ENCODE measurements at places on chromosomes 13 and 19.

DNA sequence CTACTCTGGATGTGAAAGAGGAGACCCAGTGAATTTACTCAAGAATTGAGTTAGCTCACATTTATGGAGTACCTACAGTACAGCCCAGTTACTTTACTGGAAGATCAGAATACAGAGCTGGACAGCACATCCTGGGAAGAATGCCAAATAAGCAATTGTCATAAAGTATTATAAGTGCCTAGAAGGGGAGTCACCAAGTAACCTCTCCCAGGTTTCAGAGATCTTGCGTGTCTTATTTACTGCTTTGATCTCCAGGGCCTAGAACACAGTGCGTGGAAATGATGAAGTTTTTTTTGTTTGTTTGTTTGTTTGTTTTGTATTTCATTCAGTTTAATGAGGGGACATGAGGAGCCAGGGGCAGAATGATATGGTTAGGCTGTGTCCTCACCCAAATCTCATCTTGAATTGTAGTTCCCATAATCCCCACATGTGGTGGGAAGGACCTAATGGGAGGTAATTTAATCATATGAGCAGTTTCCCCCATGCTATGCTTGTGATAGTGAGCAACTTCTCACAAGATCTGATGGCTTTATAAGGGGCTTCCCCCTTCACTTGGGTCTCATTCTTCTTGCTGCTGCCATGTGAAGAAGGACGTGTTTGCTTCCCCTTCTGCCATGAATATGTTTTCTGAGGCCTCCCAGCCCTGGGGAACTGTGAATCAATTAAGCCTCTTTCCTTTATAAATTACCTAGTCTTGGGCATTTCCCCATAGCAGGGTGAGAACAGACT, 5.2 kb downstream of the GARRE1 start:
- DNase-seq = no peak

- DNase-seq = no peak
These were observed 323.6 kb downstream of the KLF12 start for GRCh38 chr13:73810647-73811046.

DNA sequence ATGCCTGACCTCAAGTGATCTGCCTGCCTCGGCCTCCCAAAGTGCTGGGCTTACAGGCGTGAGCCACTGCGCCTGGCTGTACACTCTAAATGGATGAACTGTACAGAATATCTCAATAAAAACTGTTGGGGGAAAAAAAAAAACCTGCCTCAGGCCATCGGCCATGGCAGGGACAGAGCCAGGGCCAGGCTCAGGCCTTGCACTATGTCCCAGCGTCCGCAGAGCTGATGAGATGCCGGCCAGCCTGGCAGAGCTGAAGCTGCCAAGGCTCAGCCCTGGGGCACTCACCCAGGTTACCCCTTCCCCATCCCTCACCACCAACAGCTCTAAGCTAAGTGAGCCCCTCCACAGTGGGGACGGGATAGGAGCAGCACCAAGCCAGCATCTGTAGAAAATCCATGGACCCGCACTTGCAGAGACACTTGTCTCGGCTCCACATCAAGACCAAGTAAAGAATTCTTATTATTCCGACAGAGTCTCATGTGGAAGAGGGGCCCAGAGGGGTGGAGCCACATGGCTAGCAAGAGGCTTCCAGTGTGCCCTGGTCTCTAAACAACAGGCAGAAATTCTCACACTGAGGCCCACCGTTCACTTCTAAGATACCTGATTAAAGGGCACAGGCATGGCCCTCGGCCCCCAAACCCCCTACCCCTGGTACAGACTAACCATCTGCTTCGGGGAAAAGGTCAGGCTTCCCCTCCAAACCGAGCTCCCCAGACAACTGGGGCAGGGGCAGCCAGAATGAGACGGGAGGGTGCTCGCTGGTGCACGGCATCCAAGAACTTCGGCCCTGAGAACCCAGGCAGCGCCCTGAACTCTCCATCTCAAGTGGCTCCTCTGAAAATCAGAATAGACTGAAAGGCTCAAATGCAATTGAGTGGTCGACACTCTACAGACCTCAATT, 5.8 kb downstream of the PPP6R1 start:
- no peak for DNase-seq

DNA sequence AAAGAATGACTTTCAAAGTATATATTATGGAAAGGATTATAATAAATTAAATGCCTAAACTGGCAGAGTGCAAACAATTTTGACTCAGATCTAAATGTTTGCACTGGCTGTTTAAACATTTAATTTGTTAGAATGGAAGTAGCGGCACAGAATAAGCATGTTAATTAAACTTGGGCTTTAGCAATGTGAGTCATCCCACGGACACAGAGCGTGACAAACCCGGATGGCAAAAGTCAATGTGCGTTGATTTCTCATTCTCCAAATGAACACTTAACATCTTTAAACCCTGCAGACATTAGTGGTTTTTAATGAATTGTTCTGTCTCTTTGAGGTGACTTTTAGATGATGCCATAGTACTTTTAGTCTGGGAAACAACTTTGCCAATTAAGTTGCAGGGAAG, 38.4 kb downstream of the PCDH8 start:
- DNase-seq = no peak

DNA sequence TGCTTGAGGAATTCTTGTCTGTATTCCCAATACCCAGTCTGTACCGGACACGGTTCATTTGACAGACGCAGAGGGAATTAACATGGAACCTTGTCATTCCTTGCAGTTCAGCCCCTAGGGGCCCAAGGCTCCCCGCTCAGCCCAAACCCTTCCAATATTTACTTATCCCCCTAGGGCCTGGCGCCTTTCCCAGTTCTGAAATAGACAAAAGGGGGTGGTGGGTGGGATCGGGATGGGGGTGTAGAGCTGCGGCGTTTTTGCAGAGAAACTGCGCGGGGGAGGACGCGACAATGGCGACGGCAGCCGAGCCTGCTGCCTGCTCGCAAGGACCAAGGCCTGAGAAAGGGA, 583 bp downstream of the AKAP8L start:
- DNase-seq = no peak

DNA sequence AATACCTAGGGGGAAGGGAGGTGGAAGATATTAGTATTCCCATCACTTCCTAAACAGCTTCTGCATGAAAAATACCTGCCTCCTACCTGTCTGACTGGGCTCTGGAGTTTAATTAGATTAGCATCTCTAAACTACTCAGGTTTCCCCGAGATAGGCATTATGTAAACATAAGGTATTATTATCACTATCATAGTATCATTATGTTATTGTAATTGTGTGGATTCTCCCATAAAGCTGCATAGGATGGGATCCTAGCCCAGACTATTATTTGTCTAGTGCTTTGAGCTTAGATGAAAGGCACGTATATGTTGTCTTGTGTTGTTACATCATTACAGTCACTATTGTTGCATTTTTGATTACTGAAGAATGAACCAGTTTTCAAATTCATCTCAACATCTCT, 115.2 kb upstream of the SOX21 start:
- no peak for DNase-seq

DNA sequence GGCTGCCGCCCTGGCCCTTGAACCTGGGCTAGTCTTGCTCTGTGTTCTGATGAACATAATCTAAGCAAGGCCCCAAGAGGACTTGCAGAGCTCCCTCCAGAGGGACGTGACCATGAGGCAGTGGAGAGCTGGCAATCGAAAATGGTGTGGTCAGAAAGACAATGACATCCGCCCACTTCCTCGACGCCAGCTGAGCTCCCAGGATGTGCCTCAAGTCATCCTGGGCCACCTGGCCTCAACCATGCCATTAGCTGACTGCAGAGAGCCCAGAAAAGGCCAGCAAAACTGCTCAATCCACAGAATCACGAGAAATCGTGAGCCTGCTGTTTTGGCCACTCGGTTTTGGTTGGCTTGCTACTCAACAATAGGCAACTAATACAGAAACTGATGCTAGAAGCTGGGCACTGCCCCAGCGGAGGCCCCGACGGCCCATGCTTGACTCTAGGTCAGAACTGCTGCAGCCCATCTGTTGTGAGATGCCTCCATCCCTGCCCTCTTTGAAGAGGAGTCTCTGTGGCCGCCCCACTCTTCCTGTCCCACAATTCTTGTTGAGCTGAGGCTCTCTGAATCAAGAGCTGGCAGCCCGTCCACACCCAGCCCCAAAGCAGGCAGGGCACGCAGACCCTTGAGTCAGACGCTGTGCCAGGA, 53.3 kb downstream of the STK24 start:
- no peak for DNase-seq

DNA sequence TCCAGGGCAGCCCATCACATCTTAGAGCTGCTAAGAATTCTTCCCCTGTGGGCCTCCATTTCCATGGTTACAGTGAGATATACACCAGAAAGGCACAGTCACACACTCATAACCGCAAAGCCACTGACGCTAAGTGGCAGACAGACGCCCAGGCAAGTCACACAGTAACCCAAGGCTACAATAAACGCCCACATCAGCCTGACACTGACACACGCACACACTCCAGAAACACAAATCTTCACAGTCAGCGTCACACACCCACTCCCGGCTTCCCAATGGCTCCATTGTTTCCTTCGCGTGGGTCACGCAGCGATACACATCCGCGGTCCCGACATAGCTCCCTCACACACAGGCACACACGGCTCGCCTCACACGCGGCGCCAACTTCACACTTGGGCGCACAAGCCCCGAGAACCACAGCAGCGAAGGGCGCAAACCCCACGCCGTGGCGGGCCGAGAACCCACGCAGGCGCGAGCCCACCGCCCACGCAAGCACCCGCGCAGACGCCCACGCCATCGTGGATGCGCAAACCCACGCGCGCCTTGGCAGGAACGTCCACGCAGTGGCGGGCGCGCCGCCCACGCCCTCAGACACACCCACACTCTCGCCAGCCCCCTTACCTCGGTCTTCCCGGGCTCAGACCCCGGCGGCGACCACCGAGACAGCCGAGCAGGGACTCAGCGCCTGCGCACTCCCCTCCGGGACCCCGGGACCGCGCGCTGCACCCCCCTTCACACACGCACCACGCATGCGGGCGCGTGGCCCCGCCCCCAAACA, at the start of gene ZNF667:
Gene ZNF667 (minus strand): TSS at position 695 of the 778 bp plus-strand sequence. CDS start 14,975 bp downstream, outside the sequence.
- no peak for DNase-seq

- DNase-seq = no peak
These were observed 62.4 kb downstream of the AKAP11 start for GRCh38 chr13:42334329-42334706.

DNA sequence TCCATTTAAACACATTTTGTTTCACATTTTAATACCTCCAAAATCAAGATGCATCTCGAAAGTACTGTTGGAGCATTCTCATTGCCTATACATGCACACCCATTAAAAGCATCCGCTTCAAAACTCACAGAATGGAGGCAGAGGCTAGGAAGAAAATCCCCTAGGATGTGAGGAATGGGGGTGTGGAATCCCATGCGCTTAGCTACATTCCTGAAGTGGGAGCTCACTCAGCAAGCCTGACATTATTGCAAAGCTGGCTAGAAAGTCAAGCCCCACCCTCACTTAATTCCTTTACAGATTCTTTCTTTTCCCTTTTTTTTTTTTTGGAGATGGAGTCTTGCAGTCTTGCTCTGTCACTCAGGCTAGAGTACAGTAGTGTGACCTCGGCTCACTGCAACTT, 4.6 kb upstream of the FAM32A start:
- DNase-seq = no peak

- no peak for DNase-seq
These were observed 49.6 kb upstream of the EBPL start for GRCh38 chr13:49740870-49741269.

All from stimulated activated CD8-positive, alpha-beta memory T cell treated with anti-CD3 and anti-CD28 coated beads, Interleukin-7, amount 100 ng/mL, for 1 hour (primary cell).